ENCODE measurements at places on chromosomes 4 and X.

GRCh38 chr4:14167876-14168510, 540.5 kb upstream of the BOD1L1 start:
- no peak for DNase-seq

GRCh38 chr4:26434030-26434639, 56.1 kb downstream of the CCKAR start:
- no peak for DNase-seq

GRCh38 chrX:107686792-107687191, 58.5 kb downstream of the PRPS1 start:
- DNase-seq: no peak

- no peak for DNase-seq
These were observed 75.1 kb downstream of the CEP44 start for GRCh38 chr4:174358829-174359228.

- no peak for DNase-seq
These were observed 65.6 kb downstream of the MRPL1 start for GRCh38 chr4:77927991-77928925.

GRCh38 chr4:10175626-10176025, 59.0 kb upstream of the WDR1 start:
- DNase-seq: no peak

DNA sequence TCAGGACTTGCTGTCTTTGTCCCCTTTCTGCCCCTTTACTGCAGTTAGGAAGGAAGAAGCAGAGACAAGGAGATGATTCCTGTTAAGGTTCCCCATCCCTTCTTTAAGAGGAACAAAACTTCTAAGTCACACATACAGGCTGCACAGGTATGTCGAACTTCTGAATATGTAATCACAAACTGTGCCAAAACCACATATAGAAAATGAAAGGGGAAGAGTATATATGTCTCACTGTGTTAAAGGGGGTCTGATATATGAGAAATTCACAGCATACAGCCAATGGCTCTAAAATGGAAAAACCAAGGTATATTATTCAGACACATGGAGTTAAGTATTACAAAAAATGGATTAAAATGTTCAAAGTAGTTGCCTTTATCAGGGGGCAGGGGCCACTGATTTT, 11.7 kb downstream of the CFAP97 start:
- DNase-seq: no peak

DNA sequence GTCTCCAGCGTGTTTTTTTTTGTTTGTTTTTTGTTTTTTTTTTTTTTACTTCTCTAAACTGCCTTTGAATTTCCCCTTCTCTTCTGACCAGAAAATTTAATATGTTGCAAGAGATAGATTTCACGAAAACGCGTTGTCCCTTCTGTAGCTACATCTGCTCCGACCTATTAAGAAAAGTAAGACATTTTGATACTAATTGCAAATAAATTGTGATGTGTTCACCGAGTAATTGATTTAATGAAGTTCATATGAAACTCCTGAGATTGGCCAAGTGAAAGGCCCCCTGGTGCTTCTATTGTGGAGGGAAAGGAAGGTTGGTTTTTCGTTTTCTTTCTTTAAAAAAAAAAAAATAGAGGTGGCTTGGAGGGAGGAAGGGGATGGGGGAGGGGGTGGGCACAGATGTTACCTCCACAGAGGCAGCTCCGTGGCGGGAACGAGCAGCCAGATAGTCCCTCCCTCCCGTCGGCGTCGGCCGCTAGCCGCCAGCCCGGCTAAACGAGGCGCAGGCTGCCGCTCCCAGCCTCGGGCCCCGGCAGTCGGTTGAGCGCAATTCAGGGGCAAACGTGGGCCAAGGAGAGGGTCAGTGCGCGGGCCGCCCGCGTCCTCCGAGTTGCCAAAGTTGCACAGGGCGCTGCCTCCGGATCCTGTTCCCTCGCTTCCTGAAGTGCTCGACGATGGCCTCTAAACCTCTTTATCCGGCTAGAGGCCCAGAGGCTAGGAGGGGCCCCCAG, 139.1 kb upstream of the ZIC3 start:
- no peak for DNase-seq

DNA sequence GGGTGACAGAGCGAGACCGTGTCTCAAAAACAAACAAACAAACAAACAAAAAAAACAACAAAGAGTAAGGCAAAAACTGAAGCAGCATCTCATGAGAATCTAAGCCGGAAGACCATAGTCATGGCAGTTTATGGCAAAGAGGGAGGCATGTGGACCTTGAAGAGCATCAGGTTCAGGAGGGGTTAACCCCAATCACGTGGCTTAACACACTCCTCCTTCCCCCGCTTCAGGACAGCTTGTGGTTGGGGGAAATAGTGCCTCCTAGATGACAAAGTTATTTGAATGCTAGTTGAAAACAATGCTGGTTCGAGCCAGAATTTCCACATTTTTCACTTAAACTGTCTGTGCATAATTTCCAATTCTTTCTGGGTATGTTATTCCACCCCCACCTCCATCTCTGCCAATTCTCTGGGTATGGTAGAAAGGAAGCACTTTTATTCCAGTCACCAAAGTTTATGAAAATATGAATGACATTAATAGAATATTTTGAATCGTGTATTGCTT, 11.7 kb upstream of the MAP7D3 start:
- DNase-seq: no peak

DNA sequence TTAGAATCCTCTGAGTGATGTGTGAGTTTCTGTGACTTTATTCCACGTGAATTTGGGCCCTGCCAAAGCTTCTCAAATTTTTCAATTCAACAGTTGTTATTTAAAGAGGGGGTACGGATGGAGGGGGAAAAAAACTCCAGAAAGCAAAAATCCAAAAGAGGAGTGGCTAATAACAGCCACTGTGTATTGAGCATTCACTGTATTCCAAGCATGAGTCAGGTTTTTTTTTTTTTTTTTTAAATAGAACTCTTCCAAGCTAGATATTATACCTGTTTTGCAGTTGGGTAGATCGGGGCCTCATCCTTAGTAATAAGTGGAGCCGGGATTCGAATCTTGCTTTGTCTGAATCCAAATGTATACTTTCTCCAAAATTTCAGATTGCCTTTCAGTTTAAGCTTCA, 6.4 kb upstream of the RHOH start:
- no peak for DNase-seq

GRCh38 chr4:170001011-170001744, 25.0 kb downstream of the MFAP3L start:
- DNase-seq: no peak

GRCh38 chr4:170138580-170139194, 48.9 kb upstream of the AADAT start:
- peak; percentile 50 for DNase-seq

DNA sequence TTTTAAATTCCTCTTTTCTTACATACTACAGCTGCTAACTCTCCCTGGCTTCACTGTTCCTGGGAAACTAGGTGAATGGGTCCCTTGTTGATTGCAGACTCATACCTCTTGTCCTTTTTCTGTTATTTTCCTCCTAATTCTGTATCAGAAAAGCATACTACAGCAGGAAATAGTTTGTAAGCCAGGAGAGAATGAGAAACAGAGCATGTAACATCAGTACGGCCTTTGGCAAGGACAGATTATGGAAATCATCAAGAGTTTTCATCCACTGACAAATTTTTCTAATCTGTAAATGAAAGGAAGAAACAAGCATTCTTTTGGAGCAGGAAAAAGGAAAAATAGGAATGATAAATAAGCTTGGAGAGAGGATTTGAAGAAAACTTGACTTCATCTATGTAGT, 239.2 kb downstream of the ANTXR2 start:
- no peak for DNase-seq

DNA sequence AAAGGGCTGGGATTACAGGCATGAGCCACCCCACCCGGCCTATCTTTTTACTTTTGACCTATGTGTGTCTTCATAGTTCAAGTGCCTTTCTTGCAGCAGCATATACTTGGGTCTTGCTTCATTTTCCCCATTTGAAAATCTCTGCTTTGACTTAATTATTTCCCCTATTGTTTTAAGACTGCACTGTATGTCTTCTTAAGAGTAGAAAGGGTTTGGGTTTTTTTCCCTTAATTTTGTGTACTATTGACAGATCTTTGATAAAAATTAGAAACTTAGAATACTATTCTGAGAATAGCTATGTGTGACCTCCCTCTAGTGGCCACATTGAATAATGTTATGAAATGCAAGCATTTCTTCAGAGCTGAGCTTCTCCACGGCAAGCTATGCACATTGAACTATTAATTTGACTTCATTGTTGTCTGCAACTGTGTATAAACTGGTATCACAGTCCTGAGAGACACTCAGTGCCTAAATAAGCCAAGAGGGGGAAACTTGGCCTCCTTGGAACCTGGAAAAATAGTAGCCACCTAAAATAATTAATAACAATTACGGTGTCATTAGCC, 8.7 kb upstream of the SLC25A4 start:
- peak; percentile 53 for DNase-seq

DNA sequence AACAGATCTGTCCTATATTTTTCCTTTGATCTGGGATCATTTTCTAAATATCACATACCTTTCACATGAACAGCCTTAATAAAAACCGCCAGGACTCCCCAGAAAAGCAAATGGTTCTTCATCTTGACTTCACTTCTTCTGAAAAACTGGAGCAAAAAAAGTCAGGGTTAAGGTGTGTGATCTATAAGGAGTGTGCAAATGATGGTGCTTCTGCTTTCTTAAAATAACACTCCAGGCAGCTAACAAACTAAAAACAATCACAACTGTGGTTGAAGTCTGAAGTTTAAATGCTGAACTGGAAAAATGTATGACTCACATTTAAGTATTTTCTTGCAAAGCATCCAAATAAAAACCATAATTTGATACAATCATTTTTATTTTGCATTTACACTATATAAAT, at the start of gene JCHAIN:
Gene JCHAIN (minus strand): TSS at position 140 of the 400 bp plus-strand sequence. CDS start 18 bp downstream, at position 122.
- DNase-seq: no peak

DNA sequence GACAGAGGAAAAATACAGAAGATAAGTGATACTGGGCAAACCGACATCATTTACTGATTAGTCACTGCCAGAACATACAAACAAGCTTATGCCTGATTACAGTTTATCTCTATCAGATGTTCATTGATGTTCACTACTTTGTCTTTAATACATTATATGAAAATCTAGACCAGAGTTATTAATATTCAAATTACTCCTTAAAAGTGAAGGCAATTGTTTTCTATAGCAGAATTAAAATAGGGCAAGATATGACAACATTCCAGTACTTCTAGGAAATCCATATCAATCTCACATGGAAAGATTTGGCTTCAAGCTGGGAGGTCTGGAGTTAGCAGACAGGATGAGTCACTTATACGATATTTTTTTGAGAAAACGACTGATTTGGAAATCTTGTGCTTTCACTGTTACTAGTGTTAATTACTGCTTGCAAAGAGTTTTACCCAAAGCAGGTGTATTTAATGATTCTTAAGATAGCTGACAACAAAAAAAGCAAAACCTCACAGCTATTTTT, 31.8 kb downstream of the HPGD start:
- DNase-seq: no peak

- DNase-seq: no peak
These were observed 110.3 kb upstream of the MAP3K15 start for GRCh38 chrX:19625612-19626011.

- no peak for DNase-seq
These were observed 73.5 kb downstream of the PPP1R2C start for GRCh38 chrX:42704454-42704853.

DNA sequence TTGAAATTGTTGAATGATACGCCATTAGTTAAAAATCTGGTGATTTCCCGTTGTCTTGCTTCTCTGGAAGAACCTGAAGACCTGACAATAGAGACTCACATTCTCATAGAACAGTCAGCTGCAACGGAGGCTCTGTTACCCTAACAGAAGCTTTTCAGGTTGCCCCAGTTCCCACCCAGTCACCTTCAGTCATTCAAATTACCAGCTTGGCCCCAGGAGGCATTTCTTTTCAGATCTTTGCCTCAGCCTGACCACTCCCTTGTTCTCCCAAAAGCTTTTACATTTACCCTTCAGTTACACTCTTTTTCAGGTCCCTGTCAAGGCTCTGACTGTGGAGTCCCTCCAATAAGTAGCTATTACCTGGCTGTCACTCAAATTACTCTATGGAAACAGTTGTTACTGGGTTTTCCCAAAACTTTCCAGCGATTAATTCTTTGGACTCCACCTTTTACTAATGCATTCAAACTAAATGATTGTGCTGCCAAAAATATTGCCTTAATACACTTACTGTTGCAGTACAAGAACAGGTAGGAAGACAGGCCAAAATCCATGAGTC, 162.2 kb upstream of the FTHL17 start:
- no peak for DNase-seq

DNA sequence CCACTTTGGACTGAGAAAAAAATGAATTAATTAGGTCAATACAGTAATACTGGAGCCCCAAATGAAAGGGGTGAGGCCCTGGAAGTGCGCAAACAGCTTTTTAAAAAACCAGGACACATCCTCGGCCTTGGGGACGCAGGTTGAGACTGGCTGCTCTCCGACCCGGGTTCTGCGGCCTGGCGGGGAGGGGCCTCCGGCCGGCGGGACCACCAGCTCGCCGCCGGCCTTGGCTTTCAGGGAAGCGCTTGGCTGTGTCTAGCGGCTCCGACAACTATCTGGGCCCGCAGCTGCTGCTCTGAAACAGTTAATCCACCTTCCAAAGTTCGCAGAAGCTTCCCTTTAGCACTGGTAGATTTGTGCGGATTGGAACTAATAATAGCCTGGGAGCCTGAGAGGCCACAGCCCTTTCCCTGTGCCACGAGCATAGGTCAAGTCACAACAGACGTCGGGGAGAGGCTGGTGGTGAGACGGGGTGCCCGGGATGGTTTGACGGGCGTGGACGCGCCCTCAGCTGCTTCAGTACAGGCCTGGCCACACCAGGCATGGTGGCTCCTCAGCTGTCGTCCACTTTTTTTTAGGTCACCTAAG, 1.1 kb upstream of the SEL1L3 start:
- DNase-seq: peak; percentile 77

All from large intestine (tissue), 12 donors.